Right renal cortex interstitium (tissue), 3 donors: ENCODE measurements at places on chromosomes 6 and 20. TPM values are rescaled to one million over a fixed set of nuclear protein-coding genes. Genes with fewer than 3 reads are reported as not detected.

CAGE1 gene
- polyA plus RNA-seq: 0.24 TPM

TRAPPC3L gene
- 0.37 TPM for polyA plus RNA-seq

SOX18 gene
- 5.6 TPM for polyA plus RNA-seq

SLC13A3 gene
- polyA plus RNA-seq: 17.6 TPM

PRL gene
- polyA plus RNA-seq: not detected

FAM83C gene
- not detected for polyA plus RNA-seq

GLP1R gene
- polyA plus RNA-seq: 0.75 TPM

SIRPD gene
- polyA plus RNA-seq: not detected

DEFB113 gene
- not detected for polyA plus RNA-seq

DPPA5 gene
- polyA plus RNA-seq: not detected

EDN1 gene
- polyA plus RNA-seq: 5.0 TPM

ENPP1 gene
- polyA plus RNA-seq: 20.2 TPM
